Activated naive CD8-positive, alpha-beta T cell treated with anti-CD3 and anti-CD28 coated beads, Interleukin-2, amount 50 U/mL, for 24 hours (primary cell): ENCODE measurements at places on chromosomes 2 and 18.

DNA sequence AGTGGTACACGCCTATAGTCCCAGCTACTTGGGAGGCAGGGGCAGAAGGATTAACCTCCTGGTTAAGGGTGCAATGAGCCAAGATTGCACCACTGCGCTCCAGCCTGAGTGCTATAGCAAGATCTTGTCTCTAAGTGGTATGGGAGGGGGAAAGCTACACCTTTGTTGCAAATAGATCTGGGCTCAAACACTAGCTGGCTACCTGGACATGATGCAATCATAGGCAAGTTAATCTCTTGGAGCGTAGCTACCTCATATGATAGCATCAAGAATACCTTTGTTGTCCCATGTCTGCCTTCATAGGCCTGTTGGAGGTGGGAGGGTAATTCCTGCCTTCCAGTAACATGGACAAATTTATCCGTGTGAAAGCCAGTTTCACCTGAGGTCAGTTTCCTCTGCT lies 15.7 kb downstream of the KLHL29 start:
- peaks cover 6% of the 10 kb centered on the region for H3K27me3 ChIP-seq
- H3K4me1 ChIP-seq = peaks cover 14% of the 10 kb centered on the region
- H3K27ac ChIP-seq = no peak overlapping the region
- H3K4me3 ChIP-seq = no peak overlapping the region
- no peaks in the 10 kb centered on the region for H3K36me3 ChIP-seq
- DNase-seq = no peak

DNA sequence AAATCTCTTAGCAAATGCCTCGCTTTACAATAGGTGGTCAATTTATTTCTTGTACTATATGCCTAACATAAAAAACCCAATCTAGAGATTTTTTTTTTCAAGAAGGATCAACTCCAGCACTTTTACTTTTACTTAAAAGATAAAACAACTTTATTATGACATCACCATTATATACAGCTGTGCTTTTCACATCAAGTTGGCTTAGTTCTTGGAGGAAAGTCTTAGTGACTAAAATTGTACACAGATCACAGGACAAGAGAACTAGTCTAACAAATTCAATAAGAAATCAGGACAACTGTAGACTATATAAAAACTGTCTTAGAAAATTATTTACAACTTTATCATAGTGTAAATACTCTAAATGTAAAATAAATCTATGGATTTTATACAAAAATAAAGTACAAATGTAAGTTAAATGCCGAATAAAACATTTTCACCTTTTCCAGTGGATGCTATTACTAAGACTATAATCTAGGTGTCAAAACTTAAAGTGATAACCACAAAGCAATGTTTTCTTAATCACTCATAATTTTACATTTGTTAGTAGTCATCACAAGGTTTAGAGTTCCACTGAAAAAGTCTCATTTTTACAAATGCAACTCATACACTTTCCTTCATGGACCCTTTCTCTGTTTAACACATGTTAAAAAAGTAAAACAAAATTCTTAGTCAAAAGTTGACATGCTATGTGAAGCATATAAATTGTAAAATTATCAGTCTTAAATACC lies 5.4 kb upstream of the CD302 start:
- H3K4me1 ChIP-seq = peaks cover 19% of the 10 kb centered on the region
- H3K27me3 ChIP-seq = peaks cover 5% of the 10 kb centered on the region
- H3K4me3 ChIP-seq = no peak overlapping the region
- H3K36me3 ChIP-seq = peaks cover 19% of the 10 kb centered on the region
- DNase-seq = no peak

DNA sequence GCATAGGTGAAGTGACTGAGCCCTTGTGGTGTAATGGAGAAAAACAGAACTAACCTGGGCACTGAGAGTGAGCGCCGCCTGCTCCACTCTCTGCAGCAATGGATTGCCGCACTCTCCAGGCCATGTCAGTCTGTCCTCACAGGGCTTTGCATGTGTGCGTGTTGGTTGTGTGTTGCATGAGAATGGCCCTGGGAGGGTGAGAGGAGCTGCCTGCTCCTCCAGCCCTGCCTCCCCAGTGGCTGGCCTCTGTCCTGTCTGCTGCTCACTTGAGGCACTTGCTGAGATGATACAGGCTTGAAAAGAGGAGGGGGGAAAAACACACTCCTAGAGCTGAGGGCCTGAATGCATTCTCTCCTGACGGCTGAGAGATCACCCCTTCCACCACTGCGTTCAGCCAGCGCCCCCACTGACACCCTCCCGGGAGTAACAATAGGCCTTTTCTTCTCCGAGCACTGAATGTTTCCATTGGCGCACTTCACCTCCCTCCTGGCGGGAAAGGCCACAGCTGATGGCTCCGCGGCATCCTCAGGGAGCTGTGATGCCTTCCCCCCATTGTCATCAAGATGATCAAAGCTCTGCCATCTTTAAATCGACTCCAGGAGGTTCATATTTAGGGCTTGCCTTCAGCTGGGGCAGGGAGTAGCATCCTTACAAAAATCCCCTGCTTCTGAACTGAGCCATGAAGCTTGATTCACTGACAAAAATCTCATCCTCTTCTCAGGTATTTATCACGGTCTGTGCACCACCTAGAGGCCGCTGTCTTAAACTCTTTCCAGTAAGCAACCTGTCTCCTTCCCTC lies 49.9 kb upstream of the DAPL1 start:
- peak; percentile 28 for DNase-seq
- H3K36me3 ChIP-seq = no peaks in the 10 kb centered on the region
- no peak overlapping the region for H3K27ac ChIP-seq
- H3K4me1 ChIP-seq = no peaks in the 10 kb centered on the region
- H3K27me3 ChIP-seq = peaks cover 23% of the 10 kb centered on the region
- no peak overlapping the region for H3K4me3 ChIP-seq

GRCh38 chr2:118643294-118643693 lies 204.2 kb downstream of the EN1 start:
- H3K27ac ChIP-seq = no peak overlapping the region
- H3K36me3 ChIP-seq = no peaks in the 10 kb centered on the region
- DNase-seq = no peak

DNA sequence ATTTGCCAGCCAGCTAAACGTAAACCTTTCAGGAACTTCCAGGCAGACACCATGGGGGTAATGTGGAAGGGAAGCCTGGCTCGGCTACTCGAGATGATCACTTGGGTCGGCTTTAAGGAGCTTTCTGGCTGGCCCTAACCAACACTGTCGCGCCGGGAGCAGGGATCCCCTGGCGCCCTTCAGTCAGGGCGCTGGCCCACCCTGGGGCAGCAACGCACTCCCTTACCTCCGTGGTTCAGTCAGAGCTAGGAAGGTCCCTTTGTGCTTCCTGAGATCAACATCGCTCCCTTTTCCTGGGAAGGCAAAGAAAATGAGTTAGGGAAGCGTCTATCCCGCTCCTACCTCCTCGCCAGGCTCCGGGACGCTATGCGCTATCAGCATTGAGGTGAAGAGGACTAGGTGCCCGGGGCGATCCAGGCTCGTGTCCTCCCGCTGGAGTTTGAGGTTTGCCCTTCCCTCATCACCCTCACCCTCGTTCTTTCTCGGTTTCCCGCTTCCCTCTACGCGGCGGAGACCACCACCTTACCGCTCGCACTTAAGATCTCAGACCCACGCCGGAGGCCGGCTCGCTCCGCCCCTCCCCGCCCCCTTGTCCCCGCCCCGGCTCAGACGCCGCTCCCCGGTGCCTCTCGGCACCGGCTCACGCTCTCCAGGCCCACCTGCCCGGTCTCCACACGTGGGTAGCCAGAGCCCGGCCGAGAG lies 449 bp upstream of the ATRAID start:
- no peak for DNase-seq
- H3K27ac ChIP-seq = peak overlapping the region; percentile 99
- H3K36me3 ChIP-seq = peaks cover 46% of the 10 kb centered on the region
- no peaks in the 10 kb centered on the region for H3K27me3 ChIP-seq
- peak overlapping the region; percentile 98 for H3K4me3 ChIP-seq

GRCh38 chr2:65231121-65231520 lies 3.5 kb downstream of the ACTR2 start:
- H3K27ac ChIP-seq = peak overlapping the region; percentile 84
- no peaks in the 10 kb centered on the region for H3K27me3 ChIP-seq
- H3K36me3 ChIP-seq = peaks cover 31% of the 10 kb centered on the region
- H3K4me3 ChIP-seq = no peak overlapping the region
- peaks cover 68% of the 10 kb centered on the region for H3K4me1 ChIP-seq
- no peak for DNase-seq

GRCh38 chr2:19312949-19313348 lies 45.5 kb downstream of the OSR1 start:
- H3K27me3 ChIP-seq = no peaks in the 10 kb centered on the region
- no peaks in the 10 kb centered on the region for H3K4me1 ChIP-seq
- H3K36me3 ChIP-seq = no peaks in the 10 kb centered on the region
- DNase-seq = no peak
- no peak overlapping the region for H3K27ac ChIP-seq

DNA sequence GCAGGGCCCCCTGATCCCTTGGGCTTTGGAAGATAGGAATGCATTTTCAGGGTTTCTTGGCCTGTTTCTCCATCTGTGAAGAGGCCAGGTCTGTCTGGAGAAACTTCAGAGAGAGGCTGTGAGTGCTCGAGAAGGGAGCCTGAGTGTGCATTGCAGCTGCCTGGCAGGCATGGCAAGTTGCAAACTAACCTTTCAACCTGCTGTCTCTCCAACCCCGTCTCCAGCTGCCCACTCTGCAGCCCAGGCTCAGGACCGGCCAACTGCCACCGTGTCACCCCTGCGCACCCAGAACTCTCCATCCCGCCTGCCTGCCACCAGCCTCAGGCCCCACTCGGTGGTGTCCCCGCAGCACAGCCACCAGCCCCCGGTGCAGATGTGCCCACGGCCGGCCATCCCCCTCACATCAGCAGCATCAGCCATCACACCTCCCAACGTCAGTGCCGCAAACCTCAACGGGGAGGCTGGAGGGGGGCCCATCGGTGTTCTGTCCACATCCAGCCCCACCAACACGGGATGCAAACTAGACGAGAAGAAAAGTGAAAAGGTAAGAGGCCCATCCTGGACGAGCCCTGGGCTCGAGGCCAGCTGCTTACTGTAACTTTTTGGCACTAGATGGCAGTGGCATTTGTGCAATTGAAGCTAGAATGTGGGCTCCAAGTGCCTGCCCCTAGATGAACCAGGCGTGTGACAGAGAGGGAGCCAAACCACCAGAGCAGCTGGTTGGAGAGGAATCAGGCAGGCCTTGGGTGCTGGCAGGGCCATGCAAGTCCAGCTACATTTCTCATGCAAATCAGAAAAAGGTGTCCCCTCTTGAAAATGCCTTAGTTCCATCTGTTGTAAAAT lies 164.6 kb downstream of the SEPTIN10 start:
- peaks cover 7% of the 10 kb centered on the region for H3K36me3 ChIP-seq
- H3K27ac ChIP-seq = no peak overlapping the region
- H3K27me3 ChIP-seq = no peaks in the 10 kb centered on the region

GRCh38 chr2:11478899-11479605 lies 13.1 kb upstream of the E2F6 start:
- DNase-seq = no peak
- no peaks in the 10 kb centered on the region for H3K36me3 ChIP-seq
- H3K4me1 ChIP-seq = peaks cover 9% of the 10 kb centered on the region
- H3K27me3 ChIP-seq = peaks cover 32% of the 10 kb centered on the region

GRCh38 chr2:65351948-65352595 lies 80.3 kb downstream of the SPRED2 start:
- no peaks in the 10 kb centered on the region for H3K36me3 ChIP-seq
- H3K4me1 ChIP-seq = peaks cover 10% of the 10 kb centered on the region
- H3K4me3 ChIP-seq = no peak overlapping the region
- H3K27ac ChIP-seq = no peak overlapping the region
- no peak for DNase-seq

DNA sequence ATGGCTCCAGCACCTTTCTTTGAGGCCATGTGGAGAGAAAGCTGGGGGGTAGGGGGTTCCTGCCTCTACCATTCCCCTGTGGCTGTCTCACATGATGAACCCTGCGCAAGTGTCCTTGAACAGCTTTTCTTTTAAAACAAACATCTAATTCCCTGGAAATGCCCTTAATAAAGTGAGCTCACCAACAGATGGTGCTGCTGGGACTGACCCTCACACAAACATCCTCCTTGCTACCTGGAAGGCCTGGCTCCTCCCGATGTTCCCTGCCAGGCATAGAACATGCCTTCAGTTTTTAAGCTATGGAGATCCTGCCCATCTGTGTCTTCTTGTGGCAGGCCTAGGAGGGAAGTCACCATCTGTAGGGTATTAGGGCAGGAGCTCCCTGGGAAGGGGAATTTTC lies 60.7 kb upstream of the GATA6 start:
- DNase-seq = no peak
- no peak overlapping the region for H3K27ac ChIP-seq
- no peaks in the 10 kb centered on the region for H3K4me1 ChIP-seq
- H3K36me3 ChIP-seq = no peaks in the 10 kb centered on the region

DNA sequence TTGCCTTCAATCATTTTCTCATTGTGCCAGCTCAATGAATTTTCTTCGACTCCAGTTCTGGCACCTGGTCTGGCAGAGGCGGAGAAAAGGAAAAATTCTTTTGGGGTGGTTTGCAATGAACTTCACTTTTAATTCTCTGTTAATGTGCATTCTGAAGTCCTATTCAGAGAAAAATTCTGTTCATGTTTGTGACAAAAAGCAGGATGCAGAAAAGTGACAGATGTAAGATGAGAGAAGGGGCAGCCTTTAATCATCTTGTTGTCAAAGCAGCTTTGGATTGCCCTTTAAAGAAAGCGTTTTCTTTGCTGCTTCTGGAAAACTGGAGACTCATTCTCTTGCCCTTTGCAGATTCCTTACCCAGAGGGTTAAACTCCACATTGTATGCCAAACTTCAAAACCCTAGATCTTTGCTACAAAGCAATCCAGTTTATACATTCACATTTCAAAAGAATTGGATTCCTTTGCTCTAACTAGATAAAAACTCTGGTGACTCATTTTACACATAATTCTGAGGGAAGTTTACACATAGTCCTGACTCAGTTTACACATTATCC lies 94.6 kb upstream of the CAVIN2 start:
- H3K4me3 ChIP-seq = no peak overlapping the region
- H3K27ac ChIP-seq = no peak overlapping the region
- H3K4me1 ChIP-seq = no peaks in the 10 kb centered on the region

- no peak overlapping the region for H3K4me3 ChIP-seq
- H3K27me3 ChIP-seq = no peaks in the 10 kb centered on the region
- no peak for DNase-seq
These were observed 45.7 kb downstream of the CCDC93 start for GRCh38 chr2:117967977-117968718.

GRCh38 chr2:215745331-215745730 lies 268.0 kb downstream of the MREG start:
- DNase-seq = peak; percentile 11
- peaks cover 65% of the 10 kb centered on the region for H3K4me1 ChIP-seq
- peak overlapping the region; percentile 61 for H3K27ac ChIP-seq
- H3K4me3 ChIP-seq = no peak overlapping the region
- no peaks in the 10 kb centered on the region for H3K36me3 ChIP-seq

- H3K4me1 ChIP-seq = no peaks in the 10 kb centered on the region
- H3K4me3 ChIP-seq = no peak overlapping the region
- H3K27me3 ChIP-seq = peaks cover 2% of the 10 kb centered on the region
- no peak overlapping the region for H3K27ac ChIP-seq
These were observed 303.1 kb downstream of the GPD2 start for GRCh38 chr2:156739301-156739700.

GRCh38 chr2:102103992-102104871 lies 38.3 kb upstream of the IL1R1 start:
- H3K4me3 ChIP-seq = peak overlapping the region; percentile 67
- H3K27me3 ChIP-seq = peaks cover 16% of the 10 kb centered on the region
- H3K4me1 ChIP-seq = peaks cover 34% of the 10 kb centered on the region
- DNase-seq = peak; percentile 64
- peaks cover 2% of the 10 kb centered on the region for H3K36me3 ChIP-seq
- H3K27ac ChIP-seq = peak overlapping the region; percentile 64
